ENCODE measurements at places on chromosomes 7 and 10. TPM values are rescaled to one million over a fixed set of nuclear protein-coding genes. Genes with fewer than 3 reads are reported as not detected.

Gene DPYSL4
- 42.8 TPM for total RNA-seq

Gene DNAJC9
- total RNA-seq: 8.6 TPM

Gene SPACDR
- total RNA-seq: 0.88 TPM

Gene OR2A1
- not detected for total RNA-seq

Gene OLAH
- not detected for total RNA-seq

Gene TRIM8
- total RNA-seq: 95.1 TPM

Gene GOT1
- total RNA-seq: 609 TPM

Gene VWA2
- total RNA-seq: not detected

Gene GDF2
- not detected for total RNA-seq

Gene SPOCK2
- 8.6 TPM for total RNA-seq

Gene ANKRD61
- total RNA-seq: not detected

Gene KIAA1217
- 30.2 TPM for total RNA-seq

Gene INHBA
- 8.6 TPM for total RNA-seq

Gene WEE2
- total RNA-seq: not detected

Gene LIPN
- not detected for total RNA-seq

Gene PIP
- total RNA-seq: not detected

Gene SEMA4G
- total RNA-seq: 0.52 TPM

Gene TWIST1
- total RNA-seq: 1.3 TPM

Gene TMEM120A
- 163 TPM for total RNA-seq

Gene HACD1
- 173 TPM for total RNA-seq

Gene FAM221A
- 2.9 TPM for total RNA-seq

Gene FAM24A
- total RNA-seq: not detected

Gene DPP6
- total RNA-seq: 0.25 TPM

Gene EPO
- total RNA-seq: not detected

Gene TMEM225B
- total RNA-seq: not detected

Gene BTBD16
- not detected for total RNA-seq

Gene TDRD1
- 1.9 TPM for total RNA-seq

Gene TMEM273
- total RNA-seq: 29.0 TPM

Gene ANTXRL
- total RNA-seq: not detected

Gene AGAP5
- total RNA-seq: 3.3 TPM

Gene IGFBP3
- total RNA-seq: 60.8 TPM

Gene HPSE2
- not detected for total RNA-seq

Gene TMEM209
- 9.9 TPM for total RNA-seq

Gene TMEM243
- total RNA-seq: 4.4 TPM

Gene WDR86
- 0.16 TPM for total RNA-seq

Gene CALN1
- not detected for total RNA-seq

Gene NUTM2A
- 2.2 TPM for total RNA-seq

Gene PNLIPRP1
- not detected for total RNA-seq

Gene ZKSCAN5
- 6.0 TPM for total RNA-seq

Gene VPS37D
- total RNA-seq: 3.1 TPM

Gene ADAM22
- total RNA-seq: 1.9 TPM

Gene GARS1
- total RNA-seq: 42.3 TPM

Gene LRMDA
- total RNA-seq: 18.7 TPM

Gene TACC2
- 400 TPM for total RNA-seq

Gene SFTPD
- total RNA-seq: 0.49 TPM

Gene LBX1
- total RNA-seq: not detected

Gene AKR1B15
- total RNA-seq: not detected

Gene HTR7
- total RNA-seq: 0.22 TPM

Gene CUZD1
- 0.16 TPM for total RNA-seq

Gene MRC1
- total RNA-seq: 18.9 TPM

Gene MPLKIP
- total RNA-seq: 16.2 TPM

Gene HECTD2
- total RNA-seq: 6.0 TPM

Data from left ventricle myocardium inferior (tissue), 1 donor.